ENCODE measurements at places on chromosomes 5 and 9.

DNA sequence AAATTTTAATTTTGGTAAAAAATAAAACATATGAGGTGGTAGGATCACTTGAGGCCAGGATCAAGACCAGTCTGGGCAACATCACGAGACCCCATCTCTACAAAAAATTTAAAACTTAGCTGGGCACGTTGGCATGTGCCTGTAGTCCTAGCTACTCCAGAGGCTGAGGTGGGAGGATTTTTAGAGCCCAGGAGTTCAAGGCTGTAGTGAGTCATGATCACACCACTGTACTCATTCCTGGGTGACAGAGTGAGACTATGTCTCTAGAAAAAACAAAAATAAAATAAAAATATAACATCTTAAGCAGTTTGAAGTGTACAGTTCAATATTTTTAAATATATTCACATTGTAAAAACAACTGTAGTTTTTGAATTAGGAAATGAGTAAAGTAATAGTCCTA lies 108.3 kb downstream of the SMIM15 start:
- no peak for DNase-seq

DNA sequence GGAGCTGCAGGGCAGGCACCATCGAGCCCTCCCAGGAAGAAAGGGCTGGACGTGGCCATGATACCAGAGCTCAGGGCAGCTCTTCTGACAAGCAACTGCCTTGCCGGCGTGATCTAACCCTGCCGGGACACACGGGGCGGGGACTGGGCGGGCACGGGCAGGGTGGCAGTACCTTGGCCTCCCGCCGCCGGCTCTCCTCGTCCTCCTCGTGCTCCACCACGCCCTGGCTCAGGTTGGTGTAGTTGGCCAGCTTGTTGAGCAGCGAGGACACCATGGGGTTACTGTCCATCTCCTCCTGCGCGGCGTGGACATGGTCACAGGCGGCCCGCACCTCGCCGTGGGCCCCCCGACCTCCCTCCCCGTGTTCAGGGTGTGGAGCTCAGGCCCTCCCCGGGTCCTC lies 18.5 kb downstream of the SLC12A7 start:
- no peak for DNase-seq

DNA sequence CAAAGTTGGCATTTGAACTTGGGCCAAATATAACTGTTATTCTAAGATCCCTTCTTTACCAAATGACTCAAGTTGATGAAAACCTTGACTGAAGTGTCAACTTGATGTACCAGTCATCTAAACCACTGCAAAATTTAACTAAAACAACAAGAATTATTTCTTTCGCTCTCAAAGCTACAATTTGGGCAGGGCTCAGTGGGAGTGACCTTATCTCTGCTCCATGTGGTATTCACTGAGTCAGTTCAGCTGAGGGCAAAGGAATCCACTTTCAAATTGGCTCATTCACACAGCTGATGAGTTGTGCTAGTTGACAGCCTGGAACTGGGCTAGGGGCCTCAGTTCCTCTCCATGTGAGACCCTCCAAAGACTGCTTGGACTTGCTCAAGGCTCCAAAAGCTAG lies 166.3 kb downstream of the RORB start:
- DNase-seq = no peak

GRCh38 chr5:154813736-154814135 lies 36.7 kb downstream of the FAXDC2 start:
- DNase-seq = no peak

DNA sequence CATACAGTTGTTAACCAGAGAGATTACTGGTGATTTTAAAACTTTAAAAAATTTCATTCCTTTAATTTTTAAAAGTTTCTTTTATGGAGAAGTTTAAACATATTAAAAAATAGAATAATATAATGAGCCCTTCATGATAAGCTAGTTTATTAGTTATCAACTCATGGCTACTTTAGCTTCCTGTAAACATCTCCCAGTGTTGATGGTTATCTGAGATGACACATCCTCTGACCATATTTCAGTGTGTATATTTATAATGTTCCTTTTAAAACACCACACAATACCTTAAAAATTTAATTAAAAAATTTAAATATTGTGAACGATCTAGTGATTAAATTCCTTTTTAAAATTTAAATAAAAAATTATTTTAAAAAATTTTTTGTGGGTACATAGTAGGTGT lies 74.1 kb downstream of the IPO11 start:
- no peak for DNase-seq

- DNase-seq = no peak
These were observed 66.7 kb upstream of the FOXE1 start for GRCh38 chr9:97786341-97786740.

DNA sequence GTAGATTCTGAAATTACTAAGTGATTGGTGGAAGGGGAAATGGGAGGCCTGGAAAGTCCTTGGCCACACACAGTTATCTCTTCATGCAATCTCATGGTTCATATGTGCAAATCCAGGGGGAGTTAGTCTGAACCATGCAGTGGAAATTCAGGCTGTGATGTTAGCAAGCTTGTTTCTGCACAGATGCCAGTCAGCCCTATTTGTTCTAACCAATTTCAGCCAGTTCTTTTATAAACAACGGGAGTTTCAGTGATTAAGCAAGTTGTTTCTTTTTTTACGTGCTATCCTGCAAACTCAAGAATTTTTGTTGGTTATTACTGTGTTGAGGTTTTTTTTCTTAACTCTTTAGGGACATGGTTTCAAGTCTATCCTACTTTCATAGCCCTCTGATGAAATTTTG lies 298.0 kb downstream of the FER start:
- DNase-seq = no peak

GRCh38 chr5:78813286-78813685 lies 164.7 kb upstream of the LHFPL2 start:
- DNase-seq = no peak

DNA sequence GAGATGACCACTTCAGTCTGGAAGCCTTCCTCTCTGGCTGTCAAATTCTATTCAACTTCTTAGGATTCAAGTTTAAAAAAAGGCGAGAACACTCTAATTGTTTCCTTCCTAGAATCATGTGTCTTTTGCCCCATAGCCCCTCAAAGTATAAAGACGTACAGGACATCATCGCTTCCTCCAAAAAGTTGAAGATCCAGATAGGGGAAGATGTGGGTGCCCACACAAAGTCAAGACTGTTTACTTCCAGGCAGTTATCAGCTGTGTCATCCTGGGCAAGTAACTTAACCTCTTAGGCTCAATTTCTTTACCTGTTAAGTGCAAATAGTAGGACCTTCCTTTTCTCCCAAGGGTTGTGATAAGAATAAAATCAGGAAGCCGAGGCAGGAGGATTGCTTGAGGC lies 40.1 kb downstream of the PPARGC1B start:
- no peak for DNase-seq

DNA sequence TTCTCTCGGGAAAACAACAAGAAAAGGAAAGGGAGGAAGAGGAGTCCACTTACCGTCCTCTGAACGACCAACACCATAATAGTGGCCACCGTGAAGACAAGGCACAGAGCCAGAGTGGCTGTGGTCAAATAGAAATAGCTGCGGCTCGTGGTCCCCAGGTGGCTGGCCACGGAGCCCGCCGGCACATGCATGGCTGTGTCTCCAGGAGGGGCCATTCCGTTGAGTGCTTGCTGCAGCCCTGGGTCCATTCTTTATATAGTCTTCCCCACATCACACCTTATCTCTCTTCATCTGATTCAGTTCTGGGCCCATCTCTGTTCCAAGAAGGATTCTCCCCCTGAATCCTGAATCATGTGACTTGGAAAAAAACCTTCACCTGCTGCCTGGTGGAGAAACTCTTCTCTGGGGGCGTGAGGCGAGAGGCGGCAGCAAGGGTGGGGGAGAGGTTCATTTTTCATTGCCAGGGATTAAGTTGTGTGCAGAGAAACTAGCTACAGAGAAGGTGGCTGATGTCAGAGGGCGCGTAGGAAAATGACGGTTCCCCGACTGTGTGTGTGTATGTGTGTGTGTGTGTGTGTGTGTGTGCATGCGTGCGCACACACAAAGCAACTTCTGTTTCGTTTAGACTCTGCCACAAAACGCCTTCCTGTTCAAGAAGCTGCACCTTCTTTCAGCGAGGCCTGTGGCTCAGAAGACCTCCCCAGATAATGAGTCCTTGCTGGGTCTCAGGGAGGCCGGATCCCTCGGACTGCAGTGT lies at the start of gene TNFSF8:
TSS of gene TNFSF8 (minus strand) at position 536 of the 757 bp plus-strand sequence. CDS start at position 248, 288 bp downstream.
- DNase-seq = no peak

GRCh38 chr5:178431782-178432165 lies 158.4 kb downstream of the COL23A1 start:
- DNase-seq = no peak

DNA sequence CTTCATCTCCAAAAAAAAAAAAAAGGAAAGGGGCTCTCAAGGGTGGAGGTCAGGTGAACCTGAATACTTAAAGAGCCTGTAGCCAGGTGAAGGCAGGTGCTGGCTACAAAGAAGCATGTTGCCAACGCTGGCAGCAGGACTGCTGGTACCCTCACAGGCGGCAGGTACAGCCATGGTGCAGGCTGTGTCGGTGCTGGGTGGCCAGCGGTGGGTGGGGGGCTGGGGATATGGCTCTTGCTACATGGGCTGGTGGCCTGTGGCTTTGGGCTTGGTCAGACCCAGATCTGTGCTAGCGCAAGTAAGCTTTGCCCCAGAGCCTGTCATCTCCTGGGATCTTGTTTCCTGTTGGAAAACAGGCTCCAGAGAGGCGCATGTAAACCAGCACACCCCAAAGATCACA lies 86.3 kb upstream of the PHYKPL start:
- no peak for DNase-seq

DNA sequence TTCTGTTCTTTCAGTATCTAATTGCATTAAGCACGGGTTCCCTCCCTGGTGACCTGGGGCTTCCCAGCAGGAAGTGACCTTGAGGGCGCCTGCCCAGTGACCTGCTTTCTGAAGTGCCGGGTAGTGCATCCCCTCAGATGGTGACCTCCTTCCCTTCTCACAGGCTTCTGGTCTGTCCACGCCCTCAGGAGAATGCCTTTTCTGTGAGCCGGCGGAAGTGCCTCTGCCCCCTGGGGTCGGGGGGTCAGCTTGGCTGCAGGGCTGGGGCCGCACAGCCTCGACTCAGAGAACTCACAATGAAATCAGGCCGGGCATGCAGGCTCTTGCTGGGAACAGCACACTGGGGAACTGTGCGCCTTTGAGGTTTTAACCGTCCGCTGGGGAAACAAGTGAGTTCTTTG lies 124.5 kb upstream of the PHYKPL start:
- peak; percentile 95 for DNase-seq

GRCh38 chr5:1405121-1405520 lies 40.1 kb downstream of the SLC6A3 start:
- DNase-seq = no peak

- no peak for DNase-seq
These were observed 119.3 kb downstream of the GALNT10 start for GRCh38 chr5:154309805-154310204.

DNA sequence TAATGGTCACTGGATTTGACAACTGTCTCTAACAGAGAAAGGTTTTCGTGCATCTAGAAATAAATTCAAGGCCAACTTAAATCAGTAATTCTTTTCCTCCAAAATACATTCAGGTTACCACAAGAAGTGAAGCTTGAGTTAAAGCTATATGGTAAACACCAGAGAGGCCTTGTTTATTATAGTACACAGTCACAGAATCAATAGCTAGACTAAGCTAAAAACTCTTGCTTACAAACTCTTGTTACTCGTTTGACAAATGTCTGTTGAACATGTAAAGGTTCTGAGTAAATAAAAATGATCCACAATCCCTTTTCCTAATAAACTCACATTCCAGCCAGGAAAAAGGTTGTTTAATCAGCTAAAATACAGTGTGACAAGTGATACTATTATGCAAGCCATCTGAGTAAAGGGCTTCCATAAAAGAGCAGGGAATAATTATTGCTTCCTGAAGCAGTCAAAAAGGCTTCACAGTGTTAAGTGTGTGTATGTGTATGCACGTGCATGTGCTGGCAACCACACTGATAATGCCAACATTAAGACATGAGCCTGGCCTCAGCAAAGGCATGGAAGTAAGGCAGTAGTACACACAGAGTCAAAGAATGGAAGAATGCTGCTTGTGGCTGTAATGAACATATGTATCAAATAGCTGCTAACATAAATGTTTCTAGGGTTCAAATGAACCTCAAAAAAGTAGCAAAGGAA lies 12.8 kb downstream of the PTAR1 start:
- DNase-seq = no peak

DNA sequence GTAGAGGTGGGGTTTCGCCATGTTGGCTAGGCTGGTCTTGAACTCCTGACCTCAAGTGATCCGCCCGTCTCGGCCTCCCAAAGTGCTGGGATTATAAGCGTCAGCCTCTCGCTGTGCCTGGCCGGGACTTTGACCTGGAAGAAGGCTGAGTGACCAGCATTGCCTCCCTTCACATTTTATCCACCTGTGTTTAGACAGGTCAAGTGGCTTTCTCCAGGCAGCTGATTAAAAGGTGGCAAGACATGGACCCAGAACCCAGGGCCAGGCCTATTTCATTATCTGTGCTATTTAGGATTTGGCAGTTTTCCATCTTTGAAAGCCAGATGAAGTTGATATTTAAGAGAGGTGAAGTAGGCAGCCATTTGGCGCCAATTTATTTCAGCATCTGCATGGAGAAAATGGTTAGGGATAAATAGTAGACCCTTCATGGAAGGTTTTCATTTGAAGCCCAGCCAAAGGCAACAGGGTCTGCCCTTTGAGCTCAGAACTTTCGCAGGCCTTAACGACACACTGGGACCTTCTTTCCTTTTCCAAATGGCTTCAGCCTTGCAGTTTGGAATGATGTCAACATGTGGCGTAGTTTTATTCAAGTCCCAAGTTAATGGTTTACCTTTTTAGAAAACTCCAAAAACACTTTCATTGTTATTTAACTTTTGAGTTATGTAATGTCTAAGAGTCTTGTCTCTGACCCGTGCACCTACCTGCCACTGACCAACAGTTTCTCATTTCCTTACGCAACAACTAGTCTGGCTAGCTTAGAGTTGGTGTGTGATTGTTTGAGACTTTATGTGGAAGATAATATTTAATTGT lies 8.4 kb downstream of the DAPK1 start:
- DNase-seq = no peak

- no peak for DNase-seq
These were observed 42.5 kb upstream of the ABCA1 start for GRCh38 chr9:104970271-104970987.

DNA sequence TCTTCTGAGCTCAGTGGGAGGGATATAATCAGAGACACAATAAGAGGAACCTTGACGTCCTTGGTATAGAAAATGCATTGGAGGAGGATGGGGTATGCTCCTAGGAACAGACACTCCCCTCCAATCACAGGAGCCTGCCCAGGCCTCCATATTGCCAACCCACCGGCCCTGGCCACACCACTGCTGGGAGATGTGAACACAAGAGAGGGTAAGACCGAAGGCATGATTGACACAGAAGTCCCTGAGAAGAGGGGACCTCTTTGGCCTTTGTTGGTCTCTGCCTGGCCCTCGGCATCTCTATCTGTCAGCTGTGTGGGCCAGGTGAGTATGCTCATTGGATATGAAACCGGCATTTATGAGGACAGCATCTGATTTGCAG lies 62.0 kb downstream of the CRB2 start:
- DNase-seq = no peak

All from ELF-1 (cell line).